ENCODE measurements at places on chromosomes 6 and 20. TPM values are rescaled to one million over a fixed set of nuclear protein-coding genes. Genes with fewer than 3 reads are reported as not detected.

- peak; percentile 62 for DNase-seq
Observed at GRCh38 chr6:166419286-166419685, 36.5 kb upstream of the MPC1 start.

DNA sequence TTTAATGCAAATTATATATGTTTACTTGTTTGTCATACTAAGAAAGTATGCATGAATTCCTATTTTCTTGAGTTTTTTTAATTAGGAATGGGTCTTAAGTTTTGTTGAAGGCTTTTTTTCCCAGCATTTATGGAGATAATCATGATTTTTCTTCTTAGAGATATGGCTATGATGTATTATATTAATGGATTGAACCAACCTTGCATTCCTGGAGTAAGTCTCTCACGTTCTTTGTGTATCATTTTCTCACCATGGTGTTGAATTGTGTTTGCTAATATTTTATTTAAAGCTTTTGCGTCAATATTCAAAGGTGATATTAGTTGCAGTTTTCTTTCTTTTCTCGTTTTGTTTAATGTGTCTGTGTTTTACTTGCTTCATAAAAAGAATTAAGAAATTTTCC is 48.4 kb upstream of the SLC35D3 start:
- no peak for DNase-seq

DNA sequence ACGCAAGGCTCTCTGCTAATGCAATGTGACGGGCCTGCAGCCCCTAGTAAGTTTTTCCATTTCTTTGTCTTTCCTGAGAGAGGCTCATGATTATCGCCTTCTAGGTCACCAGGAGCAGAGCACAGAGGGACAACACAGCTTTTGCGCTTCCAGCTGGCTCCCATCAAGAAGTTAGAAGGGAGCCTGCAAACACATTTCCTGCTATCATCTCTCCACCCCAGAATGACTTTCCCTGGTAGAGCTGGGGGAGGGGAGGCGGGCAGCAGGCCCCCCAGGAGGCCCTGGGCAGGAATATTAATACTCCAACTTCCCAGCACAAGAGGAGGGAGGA is 35.7 kb upstream of the CCDC167 start:
- DNase-seq = no peak

- DNase-seq = no peak
Observed at GRCh38 chr6:17972978-17973622, 14.3 kb downstream of the KIF13A start.

The CPXM1 gene
- total RNA-seq = 0.46 TPM

GRCh38 chr6:30985490-30985889 is 2.0 kb downstream of the MUC21 start:
- no peak for DNase-seq

The CFAP61 gene
- total RNA-seq = not detected

GRCh38 chr6:10617008-10617696 is 77.3 kb downstream of the C6orf52 start:
- DNase-seq = no peak

GRCh38 chr6:3571836-3572235 is 115.0 kb upstream of the SLC22A23 start:
- no peak for DNase-seq

- DNase-seq = peak; percentile 60
Observed at GRCh38 chr6:26576929-26577719, 19.6 kb upstream of the ABT1 start.

- no peak for DNase-seq
Observed at GRCh38 chr6:37779111-37779800, 40.3 kb upstream of the ZFAND3 start.

The GNMT gene
- 0.51 TPM for total RNA-seq

The HEY2 gene
- 0.09 TPM for total RNA-seq

The PSMB9 gene
- total RNA-seq = 245 TPM

The LGSN gene
- total RNA-seq = not detected

DNA sequence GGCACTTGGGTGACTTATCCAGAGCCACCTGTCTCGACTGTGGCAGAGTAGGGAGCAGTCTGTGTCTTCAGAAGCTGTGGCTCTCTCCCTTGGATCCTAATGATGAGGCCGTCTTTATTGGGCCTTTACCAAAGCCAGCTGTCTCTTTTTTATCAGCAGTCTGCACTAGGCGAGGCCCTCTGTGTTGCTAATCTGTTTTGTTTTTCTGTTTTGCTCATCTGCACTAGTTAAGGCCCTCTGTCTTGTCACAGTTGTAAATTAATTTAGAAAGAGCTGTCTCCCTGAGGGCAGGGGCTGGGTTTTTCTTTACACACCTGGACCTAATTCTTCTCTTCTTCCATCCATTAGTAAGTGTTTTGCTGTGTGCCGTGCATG is 45.0 kb downstream of the CDS2 start:
- DNase-seq = no peak

- DNase-seq = no peak
Observed at GRCh38 chr6:66771626-66772025, 1064.6 kb upstream of the EYS start.

GRCh38 chr6:138677538-138677937 is 96.0 kb upstream of the CCDC28A start:
- DNase-seq = no peak

DNA sequence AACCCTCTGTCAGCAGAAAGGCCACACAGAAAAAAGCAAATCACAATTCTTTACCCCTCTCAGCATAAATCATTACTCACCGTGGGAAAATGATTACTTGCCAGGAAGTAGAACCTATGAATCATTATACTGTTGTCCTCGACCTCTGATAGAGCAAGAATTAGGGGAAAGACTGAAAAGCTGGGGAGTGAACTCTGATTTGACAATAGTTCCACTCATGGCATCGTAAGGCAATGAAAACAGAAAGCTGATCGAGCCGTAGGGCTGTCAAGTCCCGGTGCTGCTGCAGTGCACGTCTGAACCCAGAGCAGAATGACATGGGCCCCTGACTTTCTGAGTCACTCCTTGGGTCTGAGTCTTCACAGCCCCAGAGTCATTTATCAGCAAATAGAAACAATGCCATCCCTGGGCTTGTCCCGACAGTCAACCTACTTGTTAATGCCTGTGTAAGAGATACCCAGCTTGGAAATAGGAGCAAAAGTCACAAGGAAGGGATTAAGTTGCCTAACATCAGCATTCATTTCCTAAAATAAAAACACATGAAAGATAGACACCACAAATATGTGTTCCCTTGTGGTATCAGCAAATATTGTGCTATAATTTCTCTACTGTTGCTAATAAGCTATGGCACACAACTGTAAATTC is 224.8 kb upstream of the MARCKS start:
- no peak for DNase-seq

The AP5S1 gene
- 14.0 TPM for total RNA-seq

The PRRT1 gene
- 0.35 TPM for total RNA-seq

GRCh38 chr6:167680605-167681149 is 146.0 kb upstream of the AFDN start:
- no peak for DNase-seq

DNA sequence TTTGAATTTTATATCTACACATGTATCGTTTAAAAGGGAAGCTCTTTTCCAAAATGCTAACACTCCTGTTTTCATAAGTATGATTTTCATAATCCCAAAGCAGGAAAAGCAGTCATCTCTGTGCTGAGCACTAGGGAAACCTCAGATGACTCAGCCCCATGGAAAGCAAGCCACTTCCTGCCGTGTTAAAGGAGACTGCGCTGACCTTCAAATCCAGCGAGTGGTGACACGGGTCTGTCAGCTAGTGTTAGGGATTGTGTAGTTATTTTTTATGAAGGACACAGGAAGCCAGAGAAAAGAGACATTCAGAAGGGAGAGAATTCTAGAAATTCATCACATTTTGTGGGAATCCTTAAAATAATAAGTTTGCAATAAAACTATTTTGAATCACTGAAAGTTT is 57.0 kb upstream of the CD93 start:
- DNase-seq = no peak

The CASS4 gene
- 3.7 TPM for total RNA-seq

The PXMP4 gene
- total RNA-seq = 8.4 TPM

DNA sequence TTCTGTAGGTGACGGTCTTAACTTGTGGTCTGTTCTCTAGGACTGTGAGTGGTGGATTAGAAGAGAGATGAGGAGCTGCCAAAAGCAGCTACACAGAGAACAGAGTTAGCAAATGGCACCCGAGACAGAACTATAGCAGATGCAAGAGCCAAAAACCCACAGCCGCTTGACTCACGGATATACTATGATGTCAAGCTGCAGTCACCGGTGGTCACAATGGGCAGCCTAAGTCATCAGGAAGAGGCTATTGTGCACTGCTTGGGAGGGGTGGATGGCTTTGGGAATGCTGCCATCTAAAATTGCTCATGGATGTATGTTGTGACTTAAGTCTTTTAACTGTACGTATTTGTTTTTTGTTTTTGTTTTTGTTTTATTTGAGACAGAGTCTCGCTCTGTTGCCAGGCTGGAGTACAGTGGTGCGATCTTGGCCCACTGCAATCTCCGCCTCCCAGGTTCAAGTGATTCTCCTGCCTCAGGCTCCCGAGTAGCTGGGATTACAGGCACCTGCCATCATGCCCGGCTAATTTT is at the start of gene GTSF1L:
Gene GTSF1L, minus strand, starts transcription at position 192 of the 528 bp plus-strand sequence. CDS start 308 bp downstream, outside the sequence.
- no peak for DNase-seq

DNA sequence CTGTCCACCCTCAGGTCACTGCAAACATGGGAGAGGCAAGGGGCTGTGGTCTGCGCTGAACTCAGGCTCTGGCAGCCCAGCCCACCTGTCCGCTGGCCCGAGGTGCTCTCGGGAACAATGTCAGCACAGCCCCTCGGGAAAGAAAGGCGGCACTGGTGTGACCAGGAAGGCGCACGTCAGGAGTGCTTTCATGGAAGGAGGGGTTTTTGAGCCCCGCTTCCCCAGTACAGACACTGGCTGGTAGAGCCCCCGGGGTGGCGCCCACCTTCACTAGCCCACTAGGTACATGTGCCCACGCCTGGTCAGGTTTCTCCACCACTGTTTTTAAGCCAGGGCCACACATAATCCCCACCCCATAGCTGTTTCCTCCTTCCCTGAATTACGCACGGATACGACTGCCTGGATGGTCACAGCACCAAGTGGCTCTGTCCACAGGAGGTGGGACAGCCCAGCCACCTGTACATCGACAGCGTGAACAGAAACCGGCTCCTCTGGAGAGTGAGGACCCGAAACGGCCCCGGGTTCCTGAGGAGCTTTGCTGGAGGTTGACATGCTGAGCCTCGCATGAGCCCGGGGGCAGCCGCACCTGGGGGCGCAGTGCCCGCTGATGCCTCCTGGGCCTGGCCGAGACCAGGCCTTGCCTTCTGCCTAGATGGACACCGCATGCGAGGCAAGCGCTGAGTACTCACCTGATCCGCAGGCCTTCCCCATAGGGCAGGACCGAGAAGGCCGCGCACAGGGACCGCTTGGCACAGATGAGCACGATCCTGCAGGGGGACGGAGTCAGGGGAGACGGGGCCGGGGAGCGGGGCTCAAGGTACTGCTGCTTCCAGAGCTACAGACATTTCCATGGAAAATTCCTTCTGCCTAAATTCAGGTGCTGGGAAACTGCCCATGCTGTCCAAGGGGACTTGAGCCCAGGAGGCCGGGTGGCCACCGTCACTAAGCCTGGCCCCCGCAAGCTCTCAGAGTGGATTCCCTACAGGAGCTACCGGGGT is 7.6 kb downstream of the RPS21 start:
- DNase-seq = no peak

GRCh38 chr6:89372506-89372901 is 20.0 kb upstream of the UBE2J1 start:
- DNase-seq = no peak

The PPP1R14C gene
- total RNA-seq = 1.4 TPM

The HLA-DMB gene
- total RNA-seq = 5.3 TPM

GRCh38 chr6:89120371-89120770 is 2.5 kb upstream of the SRSF12 start:
- DNase-seq = no peak

The CRISP2 gene
- total RNA-seq = not detected

The EZR gene
- 299 TPM for total RNA-seq

DNA sequence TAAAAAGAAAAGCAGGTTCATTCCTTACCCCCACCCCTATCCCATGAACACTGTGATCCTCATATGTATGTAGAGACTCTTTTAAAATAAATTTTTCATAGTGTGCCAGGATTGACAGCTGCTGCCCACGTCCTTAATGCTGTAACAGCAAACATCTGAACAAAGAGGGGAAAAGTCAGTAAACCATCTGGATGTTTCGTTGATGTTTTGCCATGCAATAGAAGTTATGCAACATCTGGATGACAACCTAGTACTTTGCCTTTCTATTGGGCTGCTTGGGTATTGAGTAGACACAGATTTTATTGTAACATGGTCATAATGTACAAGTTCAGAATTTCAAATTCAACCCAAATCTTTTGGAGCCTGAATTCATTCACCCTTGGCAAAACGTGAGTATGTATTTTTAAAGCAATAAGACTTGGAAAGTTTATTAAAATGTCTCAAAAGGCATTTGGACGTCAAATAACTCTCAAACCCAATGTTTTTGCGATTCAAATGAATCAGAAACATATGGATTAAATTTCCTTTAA is 500.3 kb downstream of the DHX35 start:
- DNase-seq = no peak

- no peak for DNase-seq
Observed at GRCh38 chr6:126015863-126016262, 29.5 kb downstream of the TRMT11 start.

DNA sequence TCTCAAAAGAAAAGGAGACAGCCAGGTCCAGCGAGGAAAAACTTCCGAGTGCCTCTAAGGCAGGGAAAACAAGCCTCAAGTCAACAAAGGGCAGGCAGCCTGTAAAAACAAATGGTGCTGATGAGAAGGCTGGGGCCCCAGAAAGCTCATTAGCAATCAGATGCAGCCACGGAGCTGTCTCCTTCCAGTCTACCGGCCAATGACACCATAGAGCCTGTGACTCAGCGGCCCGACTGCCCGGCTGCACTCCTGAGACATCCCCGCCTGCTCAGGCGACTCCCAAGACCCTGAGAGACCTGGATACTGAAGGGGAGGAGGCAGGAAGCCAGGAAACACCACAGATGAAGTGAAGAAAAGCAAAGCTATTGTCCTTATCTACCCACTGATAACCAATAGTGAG is 120.1 kb upstream of the HDDC2 start:
- no peak for DNase-seq

GRCh38 chr6:107144666-107145065 is 29.4 kb upstream of the BEND3 start:
- no peak for DNase-seq

DNA sequence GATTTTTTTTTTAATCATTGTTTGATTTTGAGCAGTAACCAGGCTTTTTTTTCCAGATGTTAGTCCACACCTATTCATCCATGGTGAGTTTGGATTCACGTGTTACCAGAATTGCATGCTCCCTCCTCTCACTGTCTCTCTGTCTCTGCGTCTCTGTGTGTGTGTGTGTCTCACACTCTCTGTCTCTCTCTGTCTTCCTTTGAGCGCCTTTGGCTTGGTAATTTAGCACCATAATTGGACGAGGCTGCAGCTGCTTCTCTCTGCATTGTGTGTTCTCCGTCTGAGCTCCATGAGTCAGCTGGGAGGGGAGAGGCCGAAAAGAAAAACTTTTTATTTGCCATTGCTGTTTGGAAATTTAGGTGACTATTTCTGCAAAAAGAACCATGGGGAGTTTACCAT is 3.4 kb downstream of the TFAP2B start:
- no peak for DNase-seq
